ENCODE measurements at places on chromosomes 16 and 17.

GRCh38 chr17:30552994-30553566 lies 75.9 kb downstream of the GOSR1 start:
- no peak for DNase-seq

DNA sequence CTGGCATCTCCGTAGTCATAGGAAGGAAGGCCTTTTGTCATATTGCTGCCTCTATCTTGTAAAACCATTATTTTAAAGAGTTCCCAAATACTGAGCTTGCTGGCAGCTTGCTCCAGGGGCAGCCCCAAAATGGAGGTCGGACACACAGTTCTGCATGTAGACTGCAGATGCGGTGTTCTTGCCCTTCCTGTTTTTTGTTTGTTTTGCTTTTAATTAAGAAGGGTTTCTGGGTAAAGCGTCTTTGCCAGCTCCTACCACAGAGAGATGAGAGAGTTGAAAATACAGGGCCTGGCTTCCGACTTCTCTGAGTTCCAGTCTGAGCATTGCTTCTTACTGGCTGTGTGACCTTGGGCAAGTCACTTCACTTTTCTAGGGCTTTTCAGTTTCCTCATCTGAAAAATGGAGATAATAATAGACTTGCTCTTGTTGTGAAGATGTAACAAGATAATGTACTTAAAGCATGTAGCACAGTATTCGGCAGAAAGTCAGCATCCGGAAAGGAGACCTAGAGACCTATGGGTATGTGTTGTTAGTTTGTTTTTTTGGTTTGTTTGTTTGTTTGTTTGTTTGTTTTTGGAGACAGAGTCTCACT lies 67.8 kb upstream of the GSE1 start:
- DNase-seq: no peak

DNA sequence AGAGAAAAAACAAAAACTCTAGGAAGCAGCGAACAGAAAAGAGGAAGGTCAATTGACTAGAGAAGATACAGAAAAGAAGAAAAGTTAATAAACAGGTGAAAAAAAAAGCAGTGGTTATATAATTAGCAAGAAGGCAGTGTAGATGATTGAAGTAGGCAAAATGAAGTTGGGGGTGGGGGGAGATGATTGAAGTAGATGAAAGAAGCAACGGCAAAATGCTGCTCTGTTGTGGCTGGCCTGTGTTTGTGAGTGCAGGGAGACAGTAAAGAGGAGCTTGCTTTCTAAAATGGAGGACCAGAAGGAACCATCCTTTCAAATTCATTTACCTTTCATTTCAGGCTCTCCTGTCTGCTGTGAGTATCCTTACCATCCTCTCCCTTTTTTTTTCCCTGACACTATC lies 3.6 kb downstream of the EVI2B start:
- no peak for DNase-seq

DNA sequence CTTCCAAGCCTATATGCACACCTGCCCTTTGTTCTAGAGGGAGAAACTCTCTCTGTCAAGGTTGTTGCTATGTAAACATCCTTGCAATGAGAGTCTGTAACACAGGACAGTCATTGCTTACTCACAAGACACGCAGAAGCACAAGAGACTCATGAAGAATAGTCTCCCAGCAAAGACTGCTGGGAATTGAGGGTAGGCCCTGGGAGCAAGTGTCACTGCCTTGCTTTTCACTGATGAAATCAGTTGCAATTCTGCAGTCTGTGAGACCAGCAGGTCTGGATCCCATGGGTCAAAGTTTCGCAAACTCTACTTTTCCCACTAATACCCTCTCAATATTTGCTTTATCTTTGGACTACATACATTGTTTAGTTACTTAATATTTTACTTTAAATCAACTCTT lies 177.4 kb downstream of the FTO start:
- DNase-seq: no peak

GRCh38 chr17:35010093-35010492 lies 29.8 kb downstream of the LIG3 start:
- no peak for DNase-seq

DNA sequence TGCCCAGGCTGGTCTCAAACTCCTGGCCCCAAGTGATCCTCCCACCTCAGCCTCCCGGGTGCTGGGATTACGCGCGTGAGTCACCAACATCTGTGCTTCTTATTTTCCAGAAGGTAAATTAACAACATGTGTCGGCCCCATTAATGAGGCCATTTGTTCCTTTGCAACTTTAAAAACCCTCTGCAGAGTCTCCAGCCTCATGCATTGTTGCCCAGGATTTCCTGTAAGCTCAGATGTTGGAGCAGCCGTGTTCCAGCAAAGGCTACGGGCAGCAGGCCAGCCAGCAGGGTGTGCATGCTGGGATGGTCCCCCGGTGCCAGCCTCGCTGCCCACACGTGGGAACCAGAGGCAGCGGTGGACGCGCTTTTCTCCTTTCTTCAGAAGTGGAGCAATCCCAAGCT lies 19.1 kb upstream of the HEXD start:
- no peak for DNase-seq

DNA sequence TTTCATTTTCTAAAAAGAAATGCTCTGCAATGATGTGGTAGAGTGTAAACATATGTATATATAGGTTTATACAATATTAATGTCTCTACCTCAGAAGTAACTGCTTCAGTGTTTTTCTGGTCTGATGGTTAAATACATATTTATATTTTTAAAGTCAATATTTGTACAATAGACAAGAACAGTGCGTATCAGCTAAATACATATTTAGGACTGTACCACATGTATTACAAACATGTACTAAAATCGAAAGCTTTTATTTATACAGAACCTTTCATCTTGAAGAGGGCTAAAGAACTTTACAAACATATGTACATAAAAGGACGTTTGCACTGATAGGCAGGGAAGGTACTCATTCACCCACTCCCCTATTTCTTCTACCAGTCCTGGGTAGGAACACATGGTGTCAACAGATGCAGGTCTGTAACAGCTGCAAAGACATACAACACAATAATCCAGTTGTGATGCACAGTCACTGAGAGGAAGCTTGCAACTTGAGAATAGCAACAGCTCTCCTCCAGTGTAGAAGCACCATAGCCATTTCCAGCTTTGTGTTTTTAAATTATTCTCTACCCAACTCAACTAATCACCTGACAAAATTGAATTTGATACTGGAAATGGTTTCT lies 206.9 kb upstream of the C17orf78 start:
- no peak for DNase-seq

DNA sequence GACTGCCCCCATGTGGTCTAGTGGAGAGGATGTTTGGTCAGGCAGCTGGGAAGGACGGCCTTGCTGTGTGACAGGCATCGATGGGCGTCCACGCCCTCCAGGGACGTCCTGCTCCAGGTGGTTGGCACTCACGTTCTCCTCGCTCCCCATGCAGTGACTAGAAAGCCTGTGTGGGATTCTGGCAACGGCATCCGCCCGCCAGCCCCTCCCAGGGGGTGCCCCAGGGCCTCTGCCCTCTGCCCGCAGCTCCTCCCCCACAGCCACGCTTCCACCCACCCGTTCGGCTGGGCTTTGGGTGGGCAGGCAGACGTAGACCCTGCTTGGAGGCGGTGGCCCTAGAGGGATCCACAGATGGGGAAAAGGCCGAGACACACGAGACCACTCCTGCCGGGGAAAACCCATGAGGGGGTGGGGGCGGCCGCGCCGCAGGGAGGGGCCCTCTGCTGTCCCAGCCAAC lies 4.7 kb upstream of the IL17C start:
- DNase-seq: peak; percentile 56

DNA sequence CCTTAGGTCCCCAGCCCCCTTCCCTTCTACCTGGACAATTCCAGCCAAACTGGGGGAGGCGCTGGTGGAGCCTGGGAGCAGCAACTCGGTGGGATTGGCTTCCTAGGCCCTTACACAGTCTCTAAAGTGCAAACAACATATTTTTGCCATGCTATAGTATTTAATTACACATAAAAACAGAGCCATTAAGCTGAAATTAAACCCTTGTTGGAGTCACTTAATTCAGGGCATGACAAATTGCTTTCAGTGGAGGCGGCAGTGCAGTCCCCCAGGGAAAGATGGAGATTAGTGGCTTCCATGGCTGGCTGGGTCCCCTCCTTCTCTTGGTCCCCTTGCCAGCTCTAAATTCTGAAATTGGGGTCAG lies 17.3 kb downstream of the IGFBP4 start:
- DNase-seq: no peak

DNA sequence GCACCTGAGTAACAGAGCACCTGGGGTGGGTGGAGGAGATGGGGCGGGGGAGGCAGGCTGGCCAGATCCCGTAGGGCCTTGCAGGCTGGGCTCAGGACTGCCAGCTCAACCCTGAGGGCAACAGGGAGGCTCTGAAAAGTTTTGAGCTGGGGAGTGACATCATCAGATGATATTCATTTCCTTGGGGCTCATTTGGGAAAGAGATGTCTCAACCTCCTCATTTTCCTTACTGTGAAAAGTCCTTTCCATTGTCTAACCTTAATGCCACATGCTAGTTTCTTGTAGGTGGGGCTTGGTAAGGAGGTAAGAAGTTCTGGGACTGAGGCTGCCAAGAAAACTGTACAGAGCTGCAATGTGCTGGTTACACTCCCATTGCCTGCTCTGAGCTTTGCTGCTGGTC lies 3.7 kb downstream of the TNS4 start:
- DNase-seq: no peak

GRCh38 chr17:36055921-36056520 lies 8.1 kb upstream of the CCL18 start:
- DNase-seq: no peak

- DNase-seq: no peak
Measured at GRCh38 chr17:65547253-65547670, 14.2 kb downstream of the AXIN2 start.

DNA sequence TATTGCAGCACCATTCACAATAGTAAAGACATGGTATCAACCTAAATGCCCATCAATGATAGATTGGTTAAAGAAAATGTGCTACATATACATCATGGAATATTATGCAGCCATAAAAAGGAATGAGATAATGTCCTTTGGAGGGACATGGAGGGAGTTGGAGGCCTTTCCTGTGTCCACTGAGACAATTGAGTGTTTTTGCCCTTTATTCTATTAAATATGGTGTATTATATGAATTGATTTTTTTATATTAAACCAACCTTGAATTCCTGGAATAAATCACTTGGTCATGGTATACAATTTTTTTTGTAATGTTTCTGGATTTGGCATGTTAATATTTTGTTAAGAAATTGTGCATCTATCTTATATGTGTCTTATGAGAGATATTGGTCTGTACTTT lies 9.0 kb upstream of the CCR7 start:
- no peak for DNase-seq

GRCh38 chr17:72971226-72971880 lies 121.1 kb downstream of the SLC39A11 start:
- DNase-seq: no peak

GRCh38 chr16:66572356-66572755 lies 6.1 kb downstream of the CMTM1 start:
- no peak for DNase-seq

DNA sequence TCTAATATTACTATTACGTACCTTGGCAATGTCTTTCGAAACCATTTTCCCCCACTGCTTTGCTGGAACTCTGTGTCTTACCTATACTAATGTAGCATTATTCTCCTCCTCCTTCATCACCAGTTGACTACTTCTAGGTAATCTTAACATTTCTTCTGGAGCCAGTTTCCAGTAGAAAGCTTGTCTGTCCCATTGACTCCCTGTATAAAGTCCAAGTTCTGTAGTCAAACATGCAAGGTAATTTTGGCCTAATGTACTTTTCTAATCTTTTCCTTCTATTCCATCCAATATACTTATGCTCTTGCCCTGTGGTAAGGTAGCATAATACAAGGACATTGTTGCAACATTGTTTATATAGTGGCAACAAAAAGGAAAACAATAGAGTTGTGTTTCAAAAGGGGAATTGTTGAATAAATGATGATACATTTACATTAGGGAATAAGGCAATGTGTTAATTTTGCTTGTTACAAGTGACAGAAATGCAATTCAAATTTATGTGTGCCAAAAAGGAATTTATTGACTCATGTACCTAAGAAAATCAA lies 27.9 kb downstream of the OMG start:
- no peak for DNase-seq

GRCh38 chr16:58062821-58063220 lies 37.3 kb downstream of the MMP15 start:
- DNase-seq: no peak

- DNase-seq: no peak
Measured at GRCh38 chr17:10208604-10209193, 10.3 kb upstream of the GAS7 start.

DNA sequence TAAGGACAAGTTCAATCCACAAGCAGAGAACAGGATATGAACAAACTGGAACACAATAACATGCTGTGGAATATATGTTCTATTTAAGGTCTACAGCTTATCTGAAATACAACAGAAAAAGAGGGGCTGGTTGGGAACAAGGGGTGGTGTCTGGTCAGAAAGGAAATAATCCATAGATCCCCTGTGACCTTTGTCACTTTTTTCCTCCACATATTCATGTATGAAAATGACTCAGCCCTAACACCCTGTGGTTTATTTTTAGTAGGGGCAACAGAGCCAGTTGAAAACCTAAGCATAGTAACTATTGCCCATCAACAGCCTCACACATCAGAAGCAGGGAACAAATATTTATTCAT lies 12.3 kb upstream of the SPAG9 start:
- DNase-seq: no peak

DNA sequence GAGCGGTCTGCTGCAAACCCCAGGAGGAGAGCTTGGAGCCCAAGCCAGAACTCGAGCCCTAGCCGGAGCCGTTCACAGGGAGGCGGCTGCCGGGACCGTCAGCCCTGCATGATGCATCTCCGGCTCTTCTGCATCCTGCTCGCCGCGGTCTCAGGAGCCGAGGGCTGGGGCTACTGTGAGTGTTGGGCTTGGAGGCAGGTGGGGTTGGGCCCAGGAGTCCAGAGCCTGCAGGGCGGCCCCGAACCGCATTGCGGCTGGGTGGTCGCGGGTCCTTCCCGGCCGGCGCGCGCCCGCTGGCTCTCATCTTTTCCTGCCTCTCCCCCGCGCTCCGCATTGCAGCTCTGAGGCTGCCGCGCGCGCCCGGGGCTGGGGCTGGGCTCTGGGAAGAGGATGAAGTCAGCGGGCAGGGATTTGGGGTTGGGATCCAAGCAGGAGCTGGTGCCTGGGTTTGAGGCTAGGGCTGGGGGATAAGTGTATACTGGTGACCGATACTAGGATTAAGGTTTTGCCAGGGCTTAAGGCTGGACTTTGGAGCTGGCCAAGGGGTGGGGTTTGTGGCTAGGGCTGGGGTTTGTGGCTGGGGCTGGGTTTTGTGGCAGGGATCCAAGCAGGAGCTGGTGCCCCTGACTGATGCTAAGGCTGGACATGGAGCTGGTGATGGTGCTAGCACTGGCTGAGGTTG lies 532 bp downstream of the CNTNAP1 start:
- no peak for DNase-seq

DNA sequence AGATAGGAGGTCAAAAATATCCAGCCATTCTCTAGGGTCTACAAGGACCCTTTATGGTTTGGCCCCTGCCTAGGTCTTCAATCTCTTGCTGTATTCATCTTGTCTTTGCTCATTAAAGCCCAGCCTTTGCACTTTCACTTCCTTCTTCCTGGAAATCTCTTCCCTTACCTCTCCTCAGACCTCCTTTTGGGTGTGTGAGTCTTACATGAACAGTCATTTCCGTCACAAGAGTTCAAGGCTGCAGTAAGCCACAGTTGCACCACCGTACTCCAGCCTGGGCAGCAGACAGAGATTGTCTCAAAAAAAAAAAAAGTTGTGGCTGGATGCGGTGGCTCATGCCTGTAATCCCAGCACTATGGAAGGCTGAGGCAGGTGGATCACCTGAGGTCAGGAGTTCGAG lies 6.0 kb upstream of the ATP1B2 start:
- no peak for DNase-seq
